ENCODE measurements at places on chromosomes 1 and 21.

DNA sequence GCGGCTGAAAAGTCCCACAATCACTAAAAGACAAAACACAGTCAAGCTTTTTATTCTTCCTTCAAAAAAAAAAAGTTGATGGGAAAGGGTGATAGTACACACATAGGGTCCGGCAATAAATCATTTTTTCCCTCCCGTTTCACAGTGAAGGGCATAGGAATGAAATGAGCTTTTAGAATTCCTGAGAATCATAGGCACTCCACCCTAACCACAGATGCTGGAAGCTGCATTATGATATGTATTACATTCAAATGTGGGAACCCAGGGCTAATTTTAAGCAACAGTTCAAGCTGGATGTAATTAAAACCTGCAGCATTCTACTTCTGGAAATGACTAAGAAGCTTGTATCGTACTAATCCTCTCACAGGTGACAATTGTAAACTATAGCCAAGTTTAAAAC lies 75.7 kb upstream of the KCNJ15 start:
- DNase-seq: no peak

DNA sequence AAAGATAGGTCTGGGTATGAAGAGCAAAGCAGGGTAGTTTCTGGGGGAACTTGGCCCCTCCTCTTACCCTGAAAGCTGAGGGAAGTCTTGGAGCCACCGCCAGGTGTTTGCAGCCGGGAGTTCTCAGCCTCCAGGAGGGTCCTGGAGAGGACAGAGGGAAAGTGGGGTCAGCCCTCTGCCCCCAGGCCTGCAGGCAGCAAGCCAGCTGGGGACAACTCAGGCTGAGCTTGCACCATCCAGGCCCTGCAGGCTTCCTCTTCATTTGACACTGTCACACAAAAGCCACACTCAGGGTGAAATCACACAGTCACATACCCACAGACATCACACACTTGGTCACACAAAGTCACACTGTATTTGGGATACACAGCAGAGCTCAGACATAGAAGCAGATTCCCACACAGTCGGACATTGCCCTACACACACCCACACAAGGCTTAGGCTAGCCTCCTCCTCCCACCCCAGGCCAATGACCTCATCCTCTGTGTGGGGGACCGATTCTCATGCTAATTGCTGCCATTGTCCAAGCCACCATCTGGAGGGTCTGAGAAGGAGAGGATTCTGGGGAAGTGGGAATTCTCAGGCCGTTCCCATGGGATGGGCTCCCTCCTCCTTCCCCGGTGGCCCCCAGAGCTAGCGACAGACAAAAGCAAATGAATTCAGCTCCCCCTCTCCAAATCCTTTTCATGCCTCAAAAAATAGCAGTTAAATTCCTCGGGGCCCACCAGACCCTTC lies 3.7 kb downstream of the NES start:
- DNase-seq: no peak

GRCh38 chr1:239678181-239678580 lies 291.8 kb downstream of the CHRM3 start:
- DNase-seq: no peak

DNA sequence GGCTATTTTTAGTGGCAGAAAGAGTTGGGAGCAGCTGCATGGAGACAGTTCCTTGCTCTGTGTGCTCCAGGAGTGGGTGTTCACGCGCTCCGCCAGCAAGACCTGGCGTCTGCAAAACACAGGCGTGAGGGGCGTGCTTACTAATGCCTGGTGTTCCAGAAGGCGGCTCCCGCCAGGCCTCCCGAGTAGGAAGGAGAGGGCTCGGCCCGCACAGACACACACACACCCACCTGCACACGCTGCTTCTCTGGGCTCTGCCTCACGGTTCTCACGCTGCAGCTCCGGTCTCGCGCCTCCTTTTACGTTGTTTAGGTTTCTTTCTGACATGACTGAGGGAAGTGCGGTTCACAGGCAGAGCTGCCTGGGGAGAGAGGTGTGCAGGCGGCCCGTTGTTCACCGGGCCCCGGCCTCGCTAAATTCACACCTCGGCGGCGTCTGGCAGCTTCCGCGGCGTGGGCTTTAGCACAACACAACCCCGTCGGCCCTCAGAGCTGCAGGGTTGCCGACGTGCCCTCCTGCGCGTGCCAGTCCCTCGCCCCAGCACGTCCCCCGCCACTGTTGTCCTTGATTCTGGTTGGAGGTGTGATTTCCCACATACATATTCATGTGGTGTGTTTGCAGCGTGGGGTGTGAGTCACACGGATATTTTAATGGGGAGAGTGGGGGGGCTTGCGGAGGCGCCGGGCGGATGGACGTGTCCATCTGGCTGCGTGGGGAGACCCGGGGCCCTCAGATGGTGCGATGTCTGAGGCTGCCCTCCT lies 77.0 kb downstream of the SKI start:
- peak; percentile 48 for DNase-seq

GRCh38 chr1:93773049-93773838 lies 91.6 kb upstream of the BCAR3 start:
- no peak for DNase-seq

DNA sequence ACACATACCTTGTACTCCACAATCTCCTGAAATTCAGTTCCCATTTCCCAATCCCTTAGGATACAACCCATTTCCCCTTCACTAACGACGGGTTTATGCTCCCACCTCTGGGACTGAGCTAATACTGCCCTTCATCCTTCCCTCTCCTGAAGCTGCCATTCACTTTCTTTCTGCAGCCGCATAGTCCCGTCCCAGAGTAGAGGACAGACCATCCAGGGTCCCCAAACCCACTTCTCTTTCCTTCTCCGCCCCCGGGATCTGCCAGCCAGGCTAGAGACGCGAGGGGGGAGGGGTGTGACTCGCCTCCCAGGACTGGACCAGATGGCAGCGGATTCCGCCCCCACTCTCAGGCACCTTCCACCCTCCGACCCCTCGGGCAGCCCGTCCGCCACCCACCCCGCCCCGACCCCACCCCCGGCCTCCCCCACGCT lies 679 bp downstream of the ABL2 start:
- DNase-seq: peak; percentile 14

GRCh38 chr1:67126974-67127373 lies 7.8 kb downstream of the C1orf141 start:
- DNase-seq: no peak

GRCh38 chr21:17352996-17353655 lies 159.7 kb upstream of the CXADR start:
- DNase-seq: no peak

- no peak for DNase-seq
Measured at GRCh38 chr1:44326024-44326701, 28.9 kb downstream of the ERI3 start.

- DNase-seq: no peak
Measured at GRCh38 chr21:41754479-41754891, 12.4 kb downstream of the RIPK4 start.

DNA sequence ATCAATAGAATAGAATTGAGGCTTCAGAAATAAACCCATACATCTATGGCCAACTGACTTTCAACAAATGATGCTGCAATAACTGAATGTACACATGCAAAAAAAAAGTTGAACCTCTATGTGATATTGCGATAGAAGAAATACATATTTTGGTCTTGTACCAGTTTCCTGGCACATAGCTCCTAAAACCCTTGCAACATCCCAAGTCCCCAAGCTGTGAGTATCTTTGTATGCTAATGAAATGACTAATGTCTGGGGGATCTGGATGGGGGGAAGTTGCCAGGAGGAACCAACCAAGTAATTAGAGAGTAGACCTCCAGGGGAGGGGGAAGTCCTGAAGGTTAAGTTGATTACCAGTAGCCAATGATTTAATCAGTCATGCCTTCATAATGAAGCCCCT lies 24.4 kb downstream of the BLZF1 start:
- DNase-seq: no peak

- DNase-seq: no peak
Measured at GRCh38 chr21:26811482-26811881, 33.7 kb downstream of the ADAMTS1 start.

DNA sequence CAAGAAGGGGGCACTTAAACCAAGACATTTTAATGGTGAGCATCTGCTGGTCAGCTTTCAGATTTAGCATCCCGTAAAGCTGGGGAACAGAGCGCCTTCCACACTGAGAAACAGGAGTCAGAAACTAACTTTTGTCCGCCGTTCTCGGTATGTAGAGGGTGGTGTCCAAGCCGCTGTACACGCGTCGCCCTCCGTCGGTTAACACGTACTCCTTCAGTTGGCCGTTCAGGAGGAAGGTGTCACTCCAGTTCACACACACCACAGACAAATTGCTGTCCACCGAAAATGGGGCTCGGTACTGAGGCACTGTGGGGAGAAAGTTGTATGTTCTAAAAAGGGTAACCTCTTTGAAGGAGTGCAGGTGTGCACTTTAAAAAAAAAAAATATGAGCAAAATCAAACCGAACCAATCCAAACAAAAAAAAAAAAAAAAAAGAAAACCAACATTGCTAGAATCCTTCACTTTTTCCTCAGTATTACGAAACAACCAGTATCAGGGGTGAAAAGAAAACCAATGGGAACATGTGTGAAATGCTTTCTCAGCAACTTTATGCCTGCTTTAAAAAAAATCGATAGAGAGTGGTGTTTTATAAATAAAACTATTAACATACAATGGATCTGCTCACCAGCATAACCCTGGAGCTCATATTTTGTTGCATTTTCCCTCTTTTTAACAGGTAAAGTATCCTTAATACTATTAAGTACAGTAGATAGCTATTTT lies 73.5 kb downstream of the KCTD3 start:
- no peak for DNase-seq

DNA sequence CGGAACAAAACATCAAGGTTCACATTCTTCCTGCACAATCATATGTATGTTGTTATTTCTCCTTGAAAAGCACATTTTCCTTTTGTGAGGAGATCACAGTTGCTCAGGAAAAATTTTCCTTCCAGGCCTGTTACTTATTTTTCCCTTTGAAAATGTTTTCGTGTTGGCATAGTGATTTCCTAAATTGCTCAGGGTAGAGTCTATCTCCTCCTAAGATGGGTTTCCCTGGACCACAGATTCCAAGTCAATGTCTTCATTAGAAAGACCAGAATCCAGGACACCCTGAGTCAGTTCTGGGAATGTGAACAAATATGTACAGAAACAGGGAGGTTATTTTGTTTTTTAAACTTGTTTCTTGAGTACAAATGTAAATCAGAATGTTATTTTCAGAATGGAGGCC lies 94.3 kb upstream of the C1orf105 start:
- DNase-seq: no peak

GRCh38 chr1:160956966-160957365 lies 2.4 kb upstream of the ITLN2 start:
- no peak for DNase-seq
